ENCODE measurements at places on chromosomes 6 and 20.

- DNase-seq, result no peak
Observed at GRCh38 chr20:43870484-43870883, 44.2 kb upstream of the TOX2 start.

- DNase-seq, result no peak
Observed at GRCh38 chr6:4447639-4448330, 312.4 kb upstream of the ECI2 start.

- DNase-seq, result no peak
Observed at GRCh38 chr6:16756660-16757255, 4.5 kb downstream of the ATXN1 start.

- peak; percentile 2 for DNase-seq
Observed at GRCh38 chr6:166341977-166342348, 382 bp downstream of the SFT2D1 start.

DNA sequence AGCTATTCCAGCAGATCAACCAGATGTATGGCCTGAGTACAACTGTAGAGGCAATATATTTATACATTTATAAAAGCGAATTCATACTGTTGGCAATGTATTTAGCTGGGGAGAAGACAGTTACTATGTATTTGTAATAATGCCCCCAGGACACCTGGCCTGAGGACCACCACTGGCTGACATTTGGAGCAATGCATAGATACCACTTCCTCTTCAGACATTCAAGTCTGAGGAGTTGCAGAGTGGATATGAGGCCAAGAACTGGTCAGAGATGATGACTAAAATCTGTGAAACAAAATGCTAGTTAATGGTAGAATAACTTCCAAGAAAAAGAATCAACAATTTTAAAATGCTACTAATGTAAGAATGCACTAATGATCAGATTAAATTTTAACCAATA is 462.3 kb downstream of the CDC5L start:
- DNase-seq, result no peak

DNA sequence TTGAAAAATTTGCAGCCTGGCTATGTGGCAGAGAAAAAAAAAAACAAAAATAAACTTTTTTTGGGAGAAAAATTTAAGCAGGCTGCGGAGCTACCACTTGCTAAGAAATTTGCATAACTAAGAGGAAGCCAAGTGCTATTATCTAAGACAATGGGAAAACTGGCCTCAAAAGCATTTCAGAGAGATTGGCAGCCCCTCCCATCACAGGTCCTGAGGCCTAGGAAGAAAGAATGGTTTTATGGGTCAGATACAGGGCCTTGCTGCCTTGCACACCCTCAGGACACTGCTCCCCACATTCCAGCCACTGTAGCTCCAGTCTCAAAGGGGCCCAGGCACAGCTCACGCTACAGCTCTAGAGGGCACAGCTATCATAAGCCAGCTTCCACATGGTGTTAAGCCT is 777.9 kb downstream of the TENT5A start:
- no peak for DNase-seq

DNA sequence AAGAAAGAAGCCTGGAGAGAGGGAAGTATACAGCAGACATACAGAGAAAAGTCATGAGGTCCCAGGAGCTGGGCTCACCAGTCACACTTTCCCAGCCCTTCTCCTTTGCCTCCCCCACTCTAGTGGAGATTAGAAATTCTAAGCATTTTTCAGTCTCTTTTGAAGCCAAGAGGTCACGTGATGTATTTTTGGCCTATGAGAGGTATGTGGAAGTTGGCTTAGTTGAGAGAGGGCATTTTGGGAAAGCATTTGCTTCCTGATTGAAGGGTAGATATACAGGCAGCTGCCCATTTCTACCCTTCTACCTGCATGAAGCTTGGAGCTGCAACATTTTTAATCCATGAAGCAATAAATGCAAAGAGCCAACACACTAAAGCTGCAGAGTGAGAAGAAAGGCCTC is 106.0 kb upstream of the TNFAIP3 start:
- no peak for DNase-seq

GRCh38 chr20:19406381-19406780 is 193.9 kb downstream of the SLC24A3 start:
- DNase-seq, result no peak

DNA sequence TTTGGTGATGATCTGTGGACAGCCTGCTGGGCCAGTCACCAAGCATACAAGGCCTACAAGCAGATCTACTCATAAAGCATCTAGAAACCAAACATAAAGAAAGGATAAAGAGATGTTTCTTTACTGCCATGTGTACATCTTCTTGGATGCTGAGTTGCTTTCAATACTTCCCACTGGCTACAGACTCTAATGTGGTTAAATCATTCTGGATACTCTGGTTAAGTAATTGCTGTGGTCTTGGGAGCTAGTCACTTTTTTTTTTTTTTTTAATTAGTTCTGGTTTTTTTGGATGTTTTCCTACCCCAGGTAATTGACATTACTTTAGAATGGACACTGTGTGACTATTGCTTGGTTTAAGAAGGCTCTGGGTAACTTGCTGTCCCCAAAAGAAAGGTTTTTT is 215.4 kb upstream of the RUNX2 start:
- DNase-seq, result no peak

DNA sequence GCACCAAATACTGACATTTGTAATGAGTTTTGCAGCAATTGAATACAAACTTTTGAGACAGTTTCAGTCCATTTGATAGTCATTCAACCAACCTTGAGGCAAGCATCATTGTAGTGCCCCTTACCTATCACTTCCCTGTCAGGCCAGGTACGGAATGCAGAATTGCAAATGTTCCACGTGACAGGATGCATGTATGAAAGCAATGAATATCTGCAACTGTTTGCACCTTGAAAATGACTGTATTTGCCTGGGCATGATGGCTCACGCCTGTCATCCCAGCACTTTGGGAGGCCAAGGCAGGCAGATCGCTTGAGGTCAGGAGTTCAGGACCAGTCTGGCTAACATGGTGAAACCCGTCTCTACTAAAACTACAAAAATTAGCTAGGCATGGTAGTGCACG is 146.0 kb upstream of the SCGN start:
- DNase-seq, result no peak

DNA sequence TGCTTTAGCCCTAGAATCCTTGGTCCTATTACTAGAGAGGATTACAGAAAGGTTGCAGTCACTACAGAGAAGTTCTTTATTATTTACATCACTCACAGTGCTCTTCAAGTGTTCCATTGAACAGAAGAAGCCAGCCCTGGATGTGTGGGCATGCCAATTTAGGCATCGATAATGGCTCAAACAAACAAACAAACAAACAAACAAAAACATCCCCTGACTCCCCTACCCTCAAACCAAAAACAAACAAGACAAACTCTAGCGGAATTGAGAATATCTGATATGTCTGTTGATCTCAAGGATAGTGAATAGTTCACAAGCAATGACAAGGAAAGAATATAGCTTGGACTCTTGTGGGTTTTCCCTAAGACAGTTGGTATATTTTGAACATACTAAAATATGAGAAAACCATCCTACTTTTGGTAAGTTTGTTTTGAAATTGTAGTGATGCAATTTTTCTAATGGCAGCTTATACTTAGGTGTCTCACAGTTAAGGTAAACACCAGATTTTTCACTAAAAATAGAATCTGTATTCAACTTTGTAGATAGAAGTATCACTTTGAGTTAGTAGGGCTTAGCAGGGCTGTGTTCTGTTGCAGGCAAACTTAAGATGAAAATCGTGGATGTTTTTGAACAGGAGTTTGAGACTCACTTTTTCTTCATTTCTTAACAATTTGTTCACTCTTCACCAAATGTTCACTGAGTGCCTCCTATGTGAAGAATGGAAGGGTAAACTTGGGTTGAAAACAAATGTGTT is 92.8 kb upstream of the FAM184A start:
- no peak for DNase-seq

DNA sequence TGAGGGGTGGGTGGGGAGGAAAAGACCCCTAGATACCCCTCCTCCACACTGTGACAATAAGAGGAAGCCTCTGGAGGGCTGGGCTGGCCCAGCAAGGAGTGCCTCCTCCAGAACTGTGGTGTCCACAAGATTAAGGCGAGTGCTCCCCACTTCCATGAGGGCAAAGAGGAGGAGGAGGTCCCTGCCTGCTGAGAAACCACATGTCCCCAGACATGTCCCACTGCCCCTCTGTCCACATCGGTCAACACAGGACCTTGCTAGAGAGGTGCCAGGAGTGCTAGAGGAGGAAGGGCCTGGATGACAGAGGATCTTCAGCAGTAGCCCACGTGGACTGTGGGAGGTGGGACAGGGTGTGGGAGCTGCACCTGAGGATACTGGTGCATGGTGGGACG is 3.1 kb downstream of the RAET1G start:
- DNase-seq, result no peak

GRCh38 chr20:17276101-17276500 is 49.3 kb downstream of the PCSK2 start:
- DNase-seq, result no peak

GRCh38 chr6:145643760-145644159 is 91.6 kb downstream of the EPM2A start:
- no peak for DNase-seq
